Osteocyte (in vitro differentiated cells): ENCODE measurements at places on chromosomes 6 and 20.

DNA sequence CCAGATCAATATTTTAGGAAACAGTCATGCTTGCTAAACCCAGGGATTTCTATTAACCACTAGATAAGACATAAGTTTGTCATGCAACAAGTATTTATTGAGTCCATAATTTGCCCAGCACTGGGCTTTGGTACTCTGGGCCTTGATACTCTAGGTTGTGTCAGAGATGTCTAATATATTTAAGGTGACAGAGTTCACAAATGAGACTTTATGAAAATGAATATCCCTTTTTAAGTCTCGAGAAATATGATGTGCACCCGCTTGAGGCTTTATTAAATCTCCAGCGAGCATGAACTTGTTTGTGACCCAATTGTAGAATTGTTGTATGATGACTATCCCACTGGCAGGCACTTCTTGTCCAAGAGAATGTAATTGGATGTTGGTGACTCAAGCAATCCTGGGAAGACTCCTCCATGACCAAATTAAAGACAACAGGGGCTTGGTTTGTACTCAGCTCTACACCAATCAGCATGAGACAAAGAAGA is 109.2 kb downstream of the ESR1 start:
- DNase-seq: no peak

DNA sequence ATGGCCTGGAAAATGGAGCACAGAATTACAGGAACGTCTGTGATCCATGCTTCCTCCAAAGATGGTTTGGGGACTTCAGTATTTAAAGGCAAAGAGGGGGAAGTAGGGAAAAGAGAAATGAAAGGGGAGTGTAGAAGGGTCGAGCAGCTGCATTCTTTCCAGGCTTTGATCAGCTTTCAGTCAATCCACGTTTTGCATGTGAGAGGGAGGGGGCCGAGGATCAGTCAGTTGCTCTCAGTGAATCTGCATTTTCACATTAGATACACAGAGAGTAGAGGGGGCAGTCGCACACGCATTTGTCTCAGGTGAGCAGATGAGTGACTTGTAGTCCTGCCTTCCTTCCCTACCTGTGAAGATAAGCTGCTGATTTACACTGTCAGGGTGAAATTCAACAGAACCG is 78.8 kb downstream of the FOXF2 start:
- DNase-seq: no peak

DNA sequence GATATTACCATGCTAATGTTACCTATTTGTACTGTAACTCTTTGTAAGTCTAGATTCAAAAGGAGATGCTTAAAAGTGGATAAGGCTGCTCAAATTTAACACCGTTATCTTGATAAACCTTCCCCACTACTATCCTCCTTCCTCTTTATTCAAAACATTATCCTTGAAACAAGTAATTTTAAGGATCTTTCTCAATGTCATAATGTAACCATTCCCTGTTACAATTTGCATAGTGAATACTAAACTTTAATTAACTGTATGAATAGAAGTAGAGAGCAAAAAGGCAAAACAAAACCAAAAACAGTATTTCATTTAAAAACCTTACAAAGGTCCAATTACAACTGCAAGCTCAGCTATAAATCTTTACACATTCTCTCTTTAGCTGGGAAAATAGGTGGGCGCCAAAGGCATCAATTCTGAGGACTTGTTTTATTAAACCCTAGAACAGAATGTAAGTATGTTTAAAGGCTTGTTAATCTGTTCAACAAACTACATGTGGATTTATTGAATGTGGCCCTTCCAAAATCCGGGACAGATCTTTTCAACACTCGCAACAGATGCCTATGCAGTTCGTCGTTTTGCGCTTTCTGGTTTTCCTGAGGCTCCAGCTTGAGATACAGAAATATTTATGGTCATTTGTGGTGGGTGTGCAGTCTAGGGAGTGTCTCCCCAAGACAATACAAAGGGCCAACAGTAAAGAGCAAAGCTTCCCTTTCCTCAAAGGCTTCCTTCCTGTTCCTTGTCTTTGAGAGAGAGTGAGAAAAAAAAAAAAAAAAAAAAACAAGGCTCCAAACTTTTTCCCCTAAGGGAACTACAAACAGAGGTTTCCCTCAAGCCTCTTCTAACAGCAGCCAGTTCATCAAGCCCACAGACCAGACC is 15.1 kb downstream of the KIF13A start:
- DNase-seq: no peak

GRCh38 chr20:2849529-2849928 is 9.0 kb downstream of the VPS16 start:
- no peak for DNase-seq

DNA sequence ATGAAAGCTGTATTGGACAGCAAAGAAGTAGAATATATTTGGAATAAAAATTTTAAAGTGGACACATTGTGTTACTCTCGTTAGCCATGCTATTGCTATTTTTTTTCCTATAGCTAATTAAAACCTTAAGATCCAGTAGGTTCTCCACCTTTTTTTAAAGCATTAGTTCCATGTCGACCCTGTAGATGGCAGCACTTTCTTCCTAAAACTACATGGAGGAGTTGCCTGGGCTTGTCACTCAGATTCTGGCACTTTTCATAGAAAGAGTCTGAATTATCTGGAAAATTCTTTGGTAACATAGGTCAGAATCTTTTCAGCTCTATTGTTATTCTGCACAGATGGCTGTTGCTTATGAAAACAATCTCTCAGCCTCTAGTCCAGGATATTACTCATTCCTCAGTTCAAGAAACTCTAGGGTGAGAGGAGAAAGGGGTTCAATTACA is 42.0 kb upstream of the ESR1 start:
- DNase-seq: no peak

GRCh38 chr20:56968376-56969048 is 297.9 kb downstream of the BMP7 start:
- DNase-seq: no peak

- no peak for DNase-seq
These were observed 70.1 kb upstream of the IYD start for GRCh38 chr6:150298676-150299075.

DNA sequence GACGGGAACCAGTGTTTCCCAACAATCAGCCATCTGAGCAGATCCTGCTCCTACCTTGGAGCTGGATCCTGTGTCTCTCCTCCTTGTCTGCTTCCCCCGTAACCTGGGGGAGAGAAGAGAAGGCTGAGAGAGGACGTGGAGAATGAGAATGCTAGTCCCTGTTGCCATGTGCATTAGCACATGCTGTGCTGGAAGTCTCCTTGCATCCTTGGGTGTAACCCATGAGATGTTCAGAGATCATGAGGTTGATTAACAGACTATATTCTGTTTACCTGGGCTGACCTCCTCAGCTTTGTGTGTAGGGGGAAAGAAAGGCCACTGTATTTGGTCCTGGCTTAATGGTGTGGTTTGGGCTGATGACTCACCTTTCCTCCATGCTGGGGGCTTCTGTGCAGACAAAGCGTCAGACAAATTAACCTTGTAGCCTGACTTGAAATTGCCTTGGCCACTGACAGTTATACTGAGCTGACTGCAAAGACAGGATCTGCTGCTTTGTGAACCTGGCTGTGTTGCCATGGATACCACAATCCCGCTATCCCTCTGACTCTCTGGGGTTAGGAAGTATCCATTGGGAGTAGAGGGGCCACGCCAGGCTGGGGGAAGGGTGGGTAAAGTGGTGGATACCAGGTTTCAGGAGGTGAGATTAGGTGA is 243.7 kb upstream of the CHD6 start:
- no peak for DNase-seq
